ENCODE measurements at places on chromosomes 5 and 9.
A peak's percentile ranks its signal among the peaks of the same experiment; 100 is the strongest.

- no peak for DNase-seq
Measured at GRCh38 chr9:35743452-35743851, 5.6 kb downstream of the GBA2 start.

DNA sequence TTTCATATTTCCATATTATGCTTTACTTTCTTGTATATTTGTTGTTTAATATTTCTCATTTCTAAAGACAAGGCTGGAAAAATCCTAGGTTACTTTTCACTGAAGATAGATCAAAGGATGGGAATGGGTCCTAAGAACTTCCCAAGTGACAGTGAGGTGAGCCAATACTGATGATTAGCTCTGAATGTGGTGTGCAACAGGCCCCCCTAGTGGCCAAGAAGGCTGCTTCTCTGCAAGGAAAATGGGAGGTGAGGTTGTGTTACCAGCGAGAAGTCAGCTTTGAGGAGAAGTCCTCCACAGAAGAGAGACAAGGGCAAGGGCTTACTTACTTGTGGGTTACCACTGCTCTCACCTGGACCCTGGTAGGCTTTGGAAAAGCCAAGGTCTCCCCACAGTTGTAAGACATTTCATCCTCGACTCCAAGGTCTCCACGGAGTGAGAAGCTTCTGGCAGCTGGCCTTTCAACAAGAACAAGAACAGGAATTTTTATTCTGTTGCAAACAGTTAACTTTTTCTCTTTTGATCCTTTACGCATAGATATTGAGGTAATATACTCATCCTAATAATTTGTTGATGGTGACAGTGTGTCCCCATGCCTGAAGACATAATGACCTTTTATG is 69.9 kb downstream of the MAMDC2 start:
- no peak for DNase-seq

DNA sequence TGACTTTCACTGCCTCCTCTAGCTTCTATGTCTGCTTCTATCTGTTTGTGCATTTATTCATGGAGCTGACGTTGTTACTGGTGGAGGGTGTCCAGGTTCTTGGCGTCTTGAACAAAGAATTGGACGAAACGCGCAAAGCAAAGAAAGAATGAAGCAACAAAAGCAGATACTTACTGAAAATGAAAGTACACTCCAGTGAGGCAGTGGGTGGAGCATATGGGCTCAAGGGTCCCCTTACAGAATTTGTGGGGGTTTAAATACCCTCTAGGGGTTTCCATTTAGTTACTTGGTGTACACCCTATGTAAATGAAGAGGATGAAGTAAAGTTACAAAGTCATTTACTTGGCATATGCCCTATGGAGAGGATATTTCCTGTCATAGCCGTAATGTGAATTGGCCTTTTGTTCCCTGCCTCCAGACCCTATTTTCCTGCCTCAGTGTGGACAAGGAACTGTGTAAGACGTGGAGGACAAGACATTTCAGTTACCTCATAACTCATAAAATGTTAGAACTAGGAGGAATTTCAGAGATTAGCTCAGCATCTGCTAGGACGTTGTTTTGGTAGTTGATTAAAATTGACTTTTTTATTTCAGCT is 3.1 kb downstream of the POLR3G start:
- DNase-seq: no peak

- DNase-seq: no peak
Measured at GRCh38 chr5:133321833-133322420, 270.1 kb downstream of the HSPA4 start.

- DNase-seq: no peak
Measured at GRCh38 chr9:111186021-111186530, 143.9 kb downstream of the OR2K2 start.

DNA sequence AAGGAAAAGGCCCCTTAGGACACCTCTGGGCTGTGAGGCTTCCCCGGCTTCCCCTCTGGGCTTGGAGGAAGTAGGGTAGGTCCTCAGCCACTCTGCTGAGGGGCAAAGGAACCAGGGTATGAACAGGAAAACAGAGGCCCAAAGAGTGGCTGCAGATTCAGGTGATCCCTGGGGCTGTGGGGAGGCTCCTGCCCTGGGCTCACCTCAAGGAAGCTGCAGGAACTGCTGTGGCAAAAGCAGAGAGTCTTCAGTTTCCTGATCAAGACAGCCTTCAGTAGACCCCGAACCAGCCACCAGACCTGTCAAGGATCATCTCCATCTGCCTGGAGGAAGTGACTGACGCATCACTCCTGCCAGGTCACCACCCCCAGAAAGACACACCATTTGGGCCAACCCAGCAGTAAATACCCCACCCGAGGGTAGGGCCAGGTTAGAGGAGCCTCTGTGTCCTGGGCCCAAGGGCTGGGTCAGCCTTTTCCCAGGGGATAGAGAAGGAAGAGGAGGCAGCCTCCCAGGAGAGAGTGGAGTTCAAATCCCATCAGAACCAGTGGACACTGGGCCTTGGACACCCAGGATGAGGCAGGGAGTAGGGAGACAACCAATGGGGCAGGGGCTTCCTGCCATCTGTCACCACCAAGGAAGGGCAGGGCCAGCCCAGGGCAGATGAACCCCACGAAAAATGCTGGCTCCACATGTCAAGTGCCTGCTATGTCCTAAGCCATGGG is 5.8 kb upstream of the ST6GALNAC6 start:
- DNase-seq: no peak

DNA sequence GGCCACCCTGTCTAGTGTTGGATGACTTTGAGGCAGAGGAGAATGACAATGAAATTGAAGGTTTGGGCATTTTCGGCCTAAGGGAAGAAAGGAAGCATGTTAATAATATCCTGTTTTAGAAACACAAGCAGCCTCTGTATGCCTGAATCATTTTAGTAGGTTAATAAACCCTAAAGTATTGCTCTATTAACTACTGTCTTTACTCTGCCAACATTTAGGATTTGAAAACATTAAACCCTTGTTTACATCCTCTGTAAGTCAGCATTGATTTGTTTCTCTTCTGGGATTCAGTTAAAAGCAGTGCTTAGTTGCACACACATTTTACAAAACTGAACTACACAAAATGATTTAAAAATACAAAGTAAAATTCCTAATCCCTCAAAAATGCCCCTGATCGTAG is 358.9 kb downstream of the ARRDC3 start:
- DNase-seq: no peak

GRCh38 chr9:128927731-128928411 is 7.1 kb downstream of the PHYHD1 start:
- DNase-seq: peak; percentile 18

GRCh38 chr5:113823696-113824095 is 310.2 kb downstream of the YTHDC2 start:
- no peak for DNase-seq

DNA sequence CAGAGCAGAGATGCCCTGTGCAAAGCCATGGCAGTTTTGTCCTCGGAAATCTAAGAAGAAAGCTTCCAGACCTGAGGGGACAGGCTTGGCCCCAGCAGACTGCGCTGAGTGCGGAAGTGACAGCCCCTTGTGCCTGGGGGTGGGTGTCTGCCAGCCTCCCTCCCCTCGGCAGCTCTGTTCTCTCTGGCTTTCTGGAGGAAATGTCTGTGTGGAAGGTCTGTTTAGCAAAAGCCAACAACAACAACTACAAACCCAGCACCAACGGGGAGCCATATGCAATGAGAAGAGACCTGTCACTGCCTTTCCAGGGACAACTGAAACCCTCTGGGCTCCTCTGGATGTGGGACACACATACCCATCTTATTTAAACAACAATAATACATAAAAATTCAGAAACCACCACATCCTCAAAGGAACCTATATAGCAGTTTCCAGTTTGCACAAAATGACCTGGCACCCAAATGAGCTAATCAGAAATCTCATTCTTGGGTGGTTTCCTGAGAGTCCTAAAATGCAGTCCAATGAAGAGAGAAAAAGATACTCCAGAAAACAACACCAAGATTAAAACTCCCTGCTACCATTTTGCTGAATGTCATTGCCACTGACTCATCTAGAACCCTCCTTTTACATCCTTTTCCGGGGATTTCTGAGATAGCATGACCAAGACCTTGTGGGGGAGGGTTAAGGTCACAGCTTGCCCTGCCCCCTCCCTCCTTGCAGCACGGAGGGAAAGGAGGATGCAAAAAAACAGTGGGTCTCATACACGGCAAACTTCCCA is 97.7 kb downstream of the AK8 start:
- DNase-seq: no peak

DNA sequence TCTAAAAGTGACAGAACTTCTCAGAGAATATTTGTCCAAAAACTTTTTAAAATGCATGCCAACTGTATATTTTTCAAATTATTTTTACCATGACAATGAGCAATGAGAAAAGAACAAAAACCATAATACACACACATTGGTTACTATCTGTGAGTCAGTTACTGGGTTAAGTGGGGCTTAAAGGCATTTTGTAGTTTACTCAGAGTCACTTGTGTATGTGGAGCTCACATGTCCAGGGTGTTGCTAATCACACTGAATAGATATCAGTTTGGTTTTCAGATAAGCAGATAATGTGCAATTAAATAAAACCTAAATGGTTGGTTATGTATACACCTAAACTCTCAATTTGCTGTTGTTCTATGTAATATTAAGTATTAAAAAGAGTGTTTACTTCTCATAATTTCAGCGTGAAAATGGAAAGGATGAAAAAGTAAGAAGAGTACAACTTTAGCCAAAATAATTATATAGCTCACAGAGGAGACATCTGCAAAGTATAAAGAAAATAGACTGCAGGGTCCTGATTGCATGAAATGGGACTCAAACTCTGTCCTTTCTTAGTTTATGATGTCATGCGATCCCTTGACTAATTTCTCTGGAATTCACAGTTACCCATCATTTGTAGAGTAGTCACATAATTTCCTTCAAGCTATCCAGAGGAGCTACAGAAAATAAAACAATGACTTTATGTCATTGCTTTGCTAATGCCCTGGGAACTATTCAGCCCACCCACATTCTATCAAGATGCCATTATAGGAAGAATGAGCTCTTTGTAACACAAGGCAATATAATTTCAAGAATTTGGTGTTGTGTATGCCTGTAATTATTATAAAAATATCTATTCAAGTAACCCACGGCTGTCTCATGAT is 388.0 kb upstream of the ZNF608 start:
- no peak for DNase-seq

Measured in DMS 273 treated with DMSO at 0.1 percent for 48 hours (cell line).